ENCODE measurements at places on chromosomes 5 and 9.

GRCh38 chr5:144169904-144170275, 569 bp downstream of the YIPF5 start:
- DNase-seq: no peak

GRCh38 chr9:23702311-23702922, 123.6 kb downstream of the ELAVL2 start:
- no peak for DNase-seq

DNA sequence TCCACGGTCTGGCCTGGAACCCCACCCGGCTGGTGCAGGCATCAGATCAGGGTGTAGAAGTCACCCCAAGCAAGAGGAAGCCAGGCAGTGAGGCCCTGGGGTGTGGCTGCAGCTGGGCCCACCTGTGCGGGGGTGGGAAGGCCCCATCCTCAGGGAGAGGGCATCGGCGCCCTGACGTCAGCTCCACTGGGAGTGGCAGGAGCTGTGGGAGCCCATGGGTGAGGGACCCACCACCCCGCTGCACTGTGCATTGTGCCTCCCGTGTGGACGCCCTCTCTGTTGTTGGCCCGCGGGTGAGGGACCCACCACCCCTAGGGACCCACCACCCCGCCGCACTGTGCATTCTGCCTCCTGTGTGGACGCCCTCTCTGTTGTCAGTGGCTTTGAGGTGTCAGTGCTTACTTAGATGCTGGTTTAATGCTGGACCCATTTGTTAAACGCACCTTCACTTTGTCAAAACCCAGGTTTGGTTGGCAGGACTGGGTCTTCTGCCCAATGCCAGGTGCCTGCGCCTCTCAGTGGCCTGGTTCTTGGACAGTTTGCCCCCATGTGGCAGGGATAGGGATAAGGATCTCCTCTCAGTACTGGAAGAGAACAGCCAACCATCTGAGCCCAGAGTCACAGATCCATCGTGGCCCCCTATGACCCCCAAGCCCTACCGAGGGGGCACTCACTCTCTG, 6.9 kb upstream of the EXOC3 start:
- DNase-seq: no peak

DNA sequence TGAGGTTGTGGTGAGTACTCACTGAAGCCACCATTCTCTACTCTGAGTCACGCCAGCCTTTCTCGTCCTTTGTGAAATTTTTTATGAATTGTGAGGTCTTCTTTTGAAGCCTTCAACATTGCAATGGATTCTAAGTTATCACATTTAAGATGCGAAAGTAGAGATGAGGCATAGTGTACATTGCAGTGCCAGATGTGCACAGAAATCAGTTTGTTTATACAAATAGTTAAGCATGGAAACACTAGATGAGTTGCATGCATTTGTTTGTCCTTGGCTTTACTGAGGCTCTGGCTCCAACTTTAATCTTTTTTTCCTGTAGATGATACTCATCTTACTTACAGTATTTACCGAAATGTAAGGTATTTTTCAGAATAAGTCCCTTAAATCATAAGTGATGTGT, 453.7 kb upstream of the RIOK2 start:
- no peak for DNase-seq

- DNase-seq: no peak
These were observed 116.1 kb downstream of the KDM4C start for GRCh38 chr9:6873857-6874256.

DNA sequence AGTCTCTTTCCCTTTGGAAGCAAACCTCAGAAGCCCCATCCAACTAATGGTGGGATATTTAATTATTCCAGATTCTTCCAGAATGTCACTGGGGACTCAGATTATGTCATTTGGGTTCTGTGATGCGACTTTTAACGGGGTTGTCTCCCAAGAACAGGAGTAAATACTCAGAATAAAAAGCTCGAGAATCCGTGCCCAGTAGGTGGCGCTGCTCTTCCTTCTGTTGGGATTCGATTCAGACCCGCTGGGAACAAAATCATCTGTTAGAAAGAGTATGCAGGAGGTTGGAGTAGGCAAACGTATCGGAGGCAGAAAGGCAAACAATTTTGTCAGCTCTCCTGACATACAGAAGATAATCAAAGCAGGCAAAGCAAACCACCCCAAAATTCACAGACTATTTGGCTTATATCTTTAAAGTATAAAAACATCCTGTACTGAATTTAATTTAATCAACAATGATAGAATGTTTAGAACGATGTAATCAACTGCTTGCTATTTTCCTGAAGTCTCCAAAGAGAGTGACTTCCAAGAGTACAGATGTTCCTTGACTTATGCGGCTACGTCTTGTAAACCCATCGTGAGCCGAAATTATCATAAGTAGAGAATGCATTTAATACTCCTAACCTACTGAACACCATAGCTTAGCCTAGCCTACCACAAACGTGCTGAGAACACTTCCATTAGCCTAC, 169.8 kb upstream of the RAI14 start:
- peak; percentile 70 for DNase-seq

DNA sequence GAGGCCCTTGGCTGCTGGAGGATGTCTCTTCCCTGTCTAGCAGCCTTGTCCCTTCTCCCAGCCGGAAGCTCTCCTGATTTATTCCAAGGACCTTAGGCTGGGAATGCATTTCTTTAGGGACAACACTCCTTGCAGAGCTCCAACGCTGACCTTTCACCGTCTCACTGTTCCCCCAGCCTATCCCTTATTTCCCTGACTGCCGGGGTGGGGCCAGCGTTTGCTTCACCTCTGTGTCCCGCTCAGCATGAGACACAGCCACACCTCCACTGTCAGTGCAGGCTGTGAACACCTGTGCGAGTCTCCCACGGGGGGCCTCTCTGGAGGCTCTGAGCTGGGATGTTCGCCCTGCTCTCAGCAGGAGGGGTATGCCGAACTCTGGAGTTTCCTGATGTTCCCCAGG, 106.2 kb upstream of the FCN2 start:
- DNase-seq: no peak

DNA sequence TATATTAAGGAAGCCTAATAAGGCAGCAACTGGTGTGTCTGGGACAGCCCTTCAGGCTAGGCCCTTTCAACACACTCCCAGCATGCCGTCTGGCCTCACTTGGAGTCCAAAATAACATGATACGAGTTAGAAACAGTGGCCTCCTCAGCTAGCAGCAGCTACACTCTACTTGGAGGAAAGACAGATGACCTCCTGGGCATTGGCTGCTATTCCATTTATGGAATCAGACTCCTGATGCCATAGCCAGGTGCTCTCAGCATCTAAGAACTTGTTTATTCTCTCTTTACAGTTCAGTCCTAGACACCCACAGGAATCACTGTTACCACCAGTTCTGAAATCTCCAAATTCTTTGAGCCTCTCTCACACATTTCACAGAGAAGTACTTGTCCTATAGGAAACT, 31.8 kb downstream of the RUSC2 start:
- DNase-seq: no peak

GRCh38 chr9:2411459-2412215, 209.9 kb upstream of the VLDLR start:
- no peak for DNase-seq

- no peak for DNase-seq
These were observed 760 bp downstream of the NPR3 start for GRCh38 chr5:32711681-32712480.

DNA sequence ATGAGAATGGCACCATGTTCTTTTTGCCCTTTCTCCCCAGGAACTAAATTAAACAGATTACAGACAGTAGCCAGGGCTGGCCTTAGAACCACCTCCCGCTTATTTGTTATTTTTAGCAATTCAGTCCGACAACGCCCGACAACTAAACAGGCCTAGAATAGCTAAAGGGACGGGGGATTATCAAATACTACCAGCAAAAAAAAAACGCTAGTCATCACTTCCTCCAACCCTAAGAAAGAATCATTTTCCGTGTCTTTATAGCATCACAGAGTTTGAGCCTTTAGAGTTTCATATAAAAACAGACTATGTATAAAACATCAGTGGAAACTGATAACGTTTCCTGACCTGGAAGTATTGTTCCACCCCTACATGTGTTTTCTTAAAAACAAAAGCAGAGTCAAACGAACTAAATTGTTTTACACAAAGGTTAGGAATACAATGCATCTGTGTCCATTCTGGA, 35.3 kb downstream of the PFDN1 start:
- DNase-seq: no peak

DNA sequence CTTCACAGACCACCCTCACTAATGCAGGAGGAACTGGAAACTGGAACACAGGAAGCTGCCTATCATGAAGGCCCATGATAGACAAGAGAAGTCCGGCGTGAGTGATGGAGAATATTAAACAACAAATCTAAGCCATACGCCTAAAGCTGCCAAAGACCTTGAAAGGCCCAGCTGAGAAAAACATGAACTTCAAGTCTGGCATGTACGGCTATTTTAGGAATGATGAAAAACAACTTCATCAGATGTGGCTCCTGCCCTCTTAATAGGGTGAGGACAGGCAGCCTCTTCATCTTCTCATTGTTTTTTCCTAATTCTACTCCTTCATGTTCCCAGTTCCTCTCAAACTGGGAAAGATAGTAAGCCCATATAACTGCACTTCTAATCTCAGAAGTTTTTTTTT, 20.3 kb downstream of the FBP1 start:
- no peak for DNase-seq

DNA sequence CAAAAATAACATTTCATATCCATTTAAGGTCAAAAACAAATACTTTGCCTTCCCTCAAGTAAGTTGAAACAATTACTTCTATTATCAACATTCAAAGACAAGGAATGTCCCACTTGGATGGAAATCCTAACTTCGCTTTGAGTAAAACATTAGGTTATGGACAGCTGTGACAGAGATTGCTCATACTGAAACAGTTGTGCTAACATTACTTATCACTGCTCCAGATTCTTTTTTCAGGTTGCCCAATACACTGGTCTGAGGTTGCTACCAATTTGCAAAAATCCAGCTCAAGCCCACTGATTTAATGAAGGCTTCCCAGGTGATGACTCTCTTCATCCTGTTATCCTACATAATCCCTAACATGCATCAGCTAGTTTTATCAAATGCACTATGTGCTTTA, 98.3 kb downstream of the UBAP2 start:
- DNase-seq: no peak

GRCh38 chr9:78215706-78216105, 20.2 kb upstream of the CEP78 start:
- no peak for DNase-seq

DNA sequence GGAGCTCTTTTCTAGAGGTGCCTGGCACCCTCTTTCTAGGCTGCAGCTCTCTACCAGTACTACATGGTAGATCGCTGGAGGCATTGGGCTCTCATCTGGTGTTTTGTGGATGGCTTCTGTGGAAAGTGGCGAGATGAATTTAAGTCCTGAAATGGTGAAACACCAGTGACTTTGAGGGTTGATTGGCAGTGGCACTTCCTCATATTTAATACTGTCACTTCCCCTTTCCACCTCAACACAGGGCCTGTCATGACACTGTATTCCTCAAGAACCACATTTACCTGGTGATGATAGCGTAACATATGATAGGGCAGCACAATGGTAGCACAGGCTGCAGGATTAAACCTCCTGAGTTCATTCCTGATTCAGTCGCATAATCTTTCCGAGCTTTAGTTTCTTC, 132.1 kb downstream of the KDM4C start:
- no peak for DNase-seq

DNA sequence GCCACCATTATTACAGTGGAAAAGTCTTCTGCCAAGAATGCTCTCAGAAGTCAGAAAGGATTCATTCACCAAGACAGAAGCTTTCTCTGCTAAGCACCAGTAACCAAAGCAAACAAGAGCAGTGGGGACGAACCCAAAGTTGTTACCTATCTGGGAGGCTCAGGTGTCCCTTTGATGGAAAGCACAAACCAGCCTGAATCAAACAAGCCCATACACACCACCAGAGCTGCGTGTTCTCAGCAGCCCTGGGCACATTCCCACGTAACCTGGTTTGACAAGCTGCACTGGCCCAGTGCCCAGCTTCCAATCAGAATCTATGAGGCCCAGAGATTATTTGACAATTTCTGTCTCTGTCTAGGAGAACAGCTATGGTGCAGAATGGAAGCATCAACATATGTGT, 252.6 kb downstream of the ACTL7B start:
- DNase-seq: no peak

GRCh38 chr9:129235041-129235930, 57.2 kb upstream of the IER5L start:
- no peak for DNase-seq

DNA sequence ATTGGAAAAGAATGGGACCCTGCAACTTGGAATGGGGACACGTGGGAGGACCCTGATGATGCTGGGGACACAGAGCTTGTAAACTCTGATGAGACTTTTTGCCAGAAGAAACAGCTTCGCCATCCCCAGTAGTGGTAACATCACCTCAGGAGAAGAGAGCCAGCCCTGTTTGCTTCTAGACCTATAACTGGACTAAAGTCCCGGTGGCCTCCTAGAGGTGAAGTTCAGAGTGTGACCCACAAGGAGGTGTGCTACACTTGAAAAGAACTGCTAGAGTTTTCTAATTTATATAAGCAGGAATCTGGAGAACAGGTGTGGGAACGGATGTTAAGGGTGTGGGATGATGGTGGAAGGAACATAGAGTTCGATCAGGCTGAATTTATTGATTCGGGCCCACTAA, 19.8 kb downstream of the NSA2 start:
- DNase-seq: no peak

GRCh38 chr5:92850886-92851285, 730.1 kb downstream of the NR2F1-AS1 start:
- no peak for DNase-seq

DNA sequence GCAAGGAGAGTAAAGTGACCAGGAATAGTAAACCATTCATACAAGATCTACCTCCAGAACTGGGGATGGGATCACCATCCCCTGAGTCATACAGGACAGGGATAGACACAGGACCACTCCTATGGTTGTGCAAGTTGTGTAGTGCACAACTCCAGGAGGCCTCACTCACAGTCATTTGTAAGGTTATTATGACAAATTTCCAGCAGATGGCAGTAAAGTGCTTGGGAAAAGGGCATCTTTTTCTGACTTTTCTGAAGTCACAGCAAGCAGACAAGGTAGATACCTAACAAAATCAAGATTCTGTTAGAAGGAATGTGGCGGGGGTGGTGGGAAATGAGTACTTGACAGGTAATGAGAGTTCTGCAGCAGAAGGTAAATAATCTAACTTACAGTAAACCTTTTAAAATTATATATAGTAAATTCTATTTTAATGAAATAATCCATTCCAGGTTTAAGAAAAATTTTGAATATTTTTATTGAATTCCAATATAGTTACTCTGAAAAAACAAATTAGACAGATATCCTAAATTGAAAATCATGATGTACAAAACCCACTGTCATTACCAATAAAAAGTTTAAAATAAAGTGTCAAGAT, 16.7 kb upstream of the KIF27 start:
- DNase-seq: no peak

GRCh38 chr5:51378448-51379330, 4.6 kb upstream of the ISL1 start:
- no peak for DNase-seq

GRCh38 chr9:122372856-122373845, 2.3 kb downstream of the PTGS1 start:
- DNase-seq: no peak

DNA sequence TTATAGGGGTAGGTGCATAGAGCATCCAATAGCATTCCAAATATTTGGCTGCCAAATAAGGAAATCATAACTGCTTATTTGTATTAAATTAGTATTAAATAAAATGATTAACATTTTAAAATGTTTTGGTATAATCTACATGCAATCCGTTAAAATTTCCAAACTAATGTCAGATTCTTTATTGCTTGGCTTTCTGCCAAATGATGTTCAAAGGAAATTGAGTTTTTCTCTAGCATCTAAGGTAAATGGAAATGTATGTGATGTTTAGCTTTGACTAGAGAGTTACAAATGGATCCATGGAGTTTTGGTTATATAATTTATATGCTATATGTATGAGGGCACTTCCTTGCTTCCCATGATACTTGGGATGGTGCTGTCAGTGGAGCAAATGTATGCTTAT, 121.7 kb downstream of the ZCCHC7 start:
- no peak for DNase-seq
